Activated CD4-positive, alpha-beta T cell treated with anti-CD3 and anti-CD28 coated beads, Interleukin-2, Interleukin-6, amounts not matched to agents 100 ng/mL and 50 ng/mL, durations not matched to agents 16 hours and 8 hours (primary cell): ENCODE measurements at places on chromosomes 13 and 19.

DNA sequence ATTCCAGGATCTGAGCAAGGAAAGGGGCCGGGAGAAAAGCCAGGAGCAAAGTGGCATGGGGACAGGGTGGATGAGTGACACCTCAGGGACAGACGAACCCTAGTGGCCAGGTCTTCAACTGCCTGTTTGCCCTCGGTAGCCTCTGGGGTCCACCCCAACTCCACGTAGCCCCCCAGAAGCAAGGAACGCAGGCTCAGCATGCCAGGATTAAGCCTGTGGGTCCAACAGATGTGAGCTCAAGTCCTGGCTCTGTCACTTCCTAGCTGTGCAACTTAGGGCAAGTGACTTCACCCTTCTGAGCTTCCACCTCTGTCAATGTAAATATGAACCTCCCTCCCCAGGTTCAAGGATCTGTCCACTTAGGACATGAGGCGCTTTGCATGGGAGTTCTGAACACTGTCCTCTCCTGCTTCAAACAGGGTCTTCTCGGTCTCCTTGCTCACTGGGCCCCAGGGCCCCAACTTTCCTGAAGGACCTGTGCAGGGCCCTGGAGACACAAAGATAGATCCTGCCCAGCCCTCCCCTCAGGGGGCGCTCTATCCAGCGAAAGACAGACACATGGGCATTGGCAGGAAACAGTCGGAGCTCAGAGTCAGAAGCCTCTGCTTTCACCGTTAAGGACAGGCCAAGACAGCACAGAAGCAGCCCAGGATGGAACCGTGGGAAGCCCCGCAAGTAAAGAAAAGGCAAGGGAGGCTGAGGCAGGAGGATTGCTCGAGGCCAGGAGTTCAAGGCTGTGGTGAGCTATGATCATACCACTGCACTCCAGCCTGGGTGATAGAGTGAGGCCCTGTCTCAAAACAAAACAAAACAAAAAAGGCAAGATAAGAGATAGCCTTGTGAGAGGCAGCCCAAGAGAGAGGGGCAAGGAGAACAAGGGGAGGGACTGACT lies 13.2 kb downstream of the SYDE1 start:
- no peak for DNase-seq

DNA sequence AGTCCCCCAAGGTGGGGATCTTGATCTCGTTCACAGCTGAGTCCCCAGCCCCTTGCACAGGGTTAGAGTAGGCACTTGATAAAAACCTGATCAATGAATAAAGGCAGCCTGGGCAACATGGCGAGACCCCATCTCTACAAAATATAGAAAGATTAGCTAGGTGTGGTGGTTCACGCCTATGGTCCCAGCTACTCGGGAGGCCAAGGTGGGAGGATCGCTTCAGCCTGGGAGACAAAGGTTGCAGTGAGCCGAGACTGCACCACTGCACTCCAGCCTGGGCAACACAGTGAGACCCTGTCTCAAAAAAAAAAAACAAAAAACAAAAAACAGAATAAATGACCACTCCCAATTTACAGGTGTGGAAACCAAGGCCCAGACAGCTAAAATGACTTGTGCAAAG lies 4.8 kb downstream of the YIF1B start:
- no peak for DNase-seq

GRCh38 chr13:107516517-107516916 lies 698.8 kb downstream of the LIG4 start:
- no peak for DNase-seq

DNA sequence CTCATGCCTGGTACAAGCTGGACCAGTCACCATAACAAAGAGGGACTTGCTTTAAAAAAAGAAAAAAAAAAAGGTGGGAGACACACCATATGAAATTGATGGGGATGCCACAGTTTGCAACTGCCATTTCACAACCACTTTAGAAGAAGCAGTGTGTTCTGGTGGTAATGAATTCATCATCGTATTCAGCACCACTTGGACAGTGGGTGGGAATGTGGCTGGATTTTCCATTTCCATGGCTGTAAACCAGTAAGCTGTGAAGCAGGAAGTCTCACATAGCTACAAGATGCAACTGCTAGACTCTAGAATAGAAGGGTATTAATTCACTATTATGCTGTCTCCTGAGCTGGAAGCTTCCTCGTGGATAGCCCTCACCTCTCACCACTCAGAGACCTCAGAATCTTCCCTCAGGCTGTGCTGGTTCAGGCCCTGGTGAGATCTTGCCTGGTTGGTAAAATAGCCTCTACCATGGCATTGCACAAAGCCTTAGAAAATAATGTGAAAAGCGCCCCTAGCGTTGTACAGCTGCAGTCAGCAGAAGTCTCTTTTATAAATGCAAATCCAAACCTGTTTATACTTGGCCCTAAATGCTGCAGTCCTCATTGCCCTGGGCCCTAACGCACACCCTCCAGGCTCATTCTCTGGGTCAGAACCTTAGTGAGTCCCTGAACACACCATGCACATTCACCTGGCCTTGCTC lies 150.7 kb downstream of the KCTD15 start:
- DNase-seq, result no peak

GRCh38 chr19:15583346-15583745 lies 31.7 kb upstream of the CYP4F8 start:
- DNase-seq, result no peak
